ENCODE measurements at places on chromosomes 12 and 14. TPM values are rescaled to one million over a fixed set of nuclear protein-coding genes. Genes with fewer than 3 reads are reported as not detected.

Gene CCT2
- 236 TPM for polyA plus RNA-seq

- no peak for DNase-seq
Observed at GRCh38 chr14:96176811-96177211, 27.8 kb upstream of the BDKRB2 start.

- DNase-seq = no peak
Observed at GRCh38 chr14:75341620-75342019, 63.0 kb downstream of the FOS start.

DNA sequence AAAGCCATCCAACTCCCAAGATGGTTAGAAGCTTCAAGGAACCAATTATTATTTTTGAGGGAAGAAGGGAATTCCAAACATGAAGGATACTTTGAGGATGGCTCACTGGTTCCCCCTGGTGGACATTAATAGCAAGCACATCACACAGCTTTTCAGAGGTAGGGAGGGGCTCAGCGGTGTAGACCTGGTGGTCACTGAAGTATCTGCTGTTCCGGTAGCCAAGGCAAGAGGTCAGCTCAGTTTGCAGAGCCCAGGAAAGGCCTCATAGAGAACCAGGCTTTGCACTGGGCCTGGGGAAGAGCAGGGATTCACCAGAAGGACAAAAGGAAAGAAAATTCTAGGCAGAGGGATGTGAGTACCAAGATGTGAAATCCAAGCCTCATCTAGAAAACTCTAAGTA lies 118.7 kb downstream of the KSR2 start:
- no peak for DNase-seq

- DNase-seq = no peak
Observed at GRCh38 chr12:23113781-23114180, 488.8 kb downstream of the ETNK1 start.

- no peak for DNase-seq
Observed at GRCh38 chr12:120720234-120720986, 5.2 kb upstream of the ACADS start.

DNA sequence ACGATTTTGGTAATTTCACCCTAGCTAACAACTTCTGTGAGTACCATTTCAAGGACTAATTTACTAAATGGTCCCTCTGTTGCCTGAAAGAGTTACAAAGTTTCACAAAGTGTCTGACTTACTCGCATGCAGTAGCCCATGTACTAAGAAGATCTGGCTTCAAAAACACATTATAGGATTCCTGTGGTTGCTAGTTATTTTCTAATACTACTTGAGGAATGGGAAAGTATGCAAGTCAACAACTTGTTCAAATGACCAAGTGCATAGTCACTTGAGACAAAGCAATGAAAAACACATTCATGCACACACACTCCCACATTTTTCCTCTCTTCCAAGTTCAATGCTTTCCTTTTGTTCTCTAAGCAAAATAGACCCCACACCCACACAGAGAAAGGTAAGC lies 219.7 kb upstream of the TMPO start:
- DNase-seq = no peak
